ENCODE measurements at places on chromosomes 16 and 17.

DNA sequence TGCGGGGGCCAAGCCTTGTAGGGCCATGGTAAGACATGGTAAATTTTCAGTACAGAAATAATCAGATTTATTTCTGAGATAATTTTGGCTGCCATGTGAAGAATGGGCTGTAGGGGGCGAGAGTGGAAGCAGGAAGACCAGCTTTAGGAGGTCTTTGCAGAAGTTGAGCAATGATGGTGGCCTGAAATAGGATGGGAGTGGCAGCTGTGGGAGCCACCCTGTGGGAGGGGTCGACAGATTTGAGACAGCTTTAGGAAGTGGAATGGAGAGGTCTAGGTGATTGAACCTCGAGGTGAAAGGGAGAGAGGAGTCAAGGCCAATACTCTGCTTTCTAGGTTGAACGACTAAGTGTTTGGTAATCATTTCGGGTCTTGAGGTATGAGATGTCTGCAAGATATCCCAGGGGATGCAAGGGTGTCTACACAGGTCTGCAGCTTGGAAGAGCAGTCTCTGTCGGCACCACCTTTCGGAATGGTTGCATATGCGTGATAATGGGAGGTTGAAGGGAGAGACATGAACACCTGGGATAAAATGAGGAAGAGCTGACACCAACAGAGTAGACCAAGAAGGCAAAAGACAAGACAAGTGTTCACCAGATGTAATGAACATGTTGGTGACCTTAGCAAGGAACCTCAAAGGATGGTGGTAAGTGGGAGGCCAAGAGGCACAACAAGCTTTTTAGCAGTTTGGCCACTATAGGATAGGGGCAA is 4.2 kb upstream of the ATXN7L3 start:
- no peak for DNase-seq

DNA sequence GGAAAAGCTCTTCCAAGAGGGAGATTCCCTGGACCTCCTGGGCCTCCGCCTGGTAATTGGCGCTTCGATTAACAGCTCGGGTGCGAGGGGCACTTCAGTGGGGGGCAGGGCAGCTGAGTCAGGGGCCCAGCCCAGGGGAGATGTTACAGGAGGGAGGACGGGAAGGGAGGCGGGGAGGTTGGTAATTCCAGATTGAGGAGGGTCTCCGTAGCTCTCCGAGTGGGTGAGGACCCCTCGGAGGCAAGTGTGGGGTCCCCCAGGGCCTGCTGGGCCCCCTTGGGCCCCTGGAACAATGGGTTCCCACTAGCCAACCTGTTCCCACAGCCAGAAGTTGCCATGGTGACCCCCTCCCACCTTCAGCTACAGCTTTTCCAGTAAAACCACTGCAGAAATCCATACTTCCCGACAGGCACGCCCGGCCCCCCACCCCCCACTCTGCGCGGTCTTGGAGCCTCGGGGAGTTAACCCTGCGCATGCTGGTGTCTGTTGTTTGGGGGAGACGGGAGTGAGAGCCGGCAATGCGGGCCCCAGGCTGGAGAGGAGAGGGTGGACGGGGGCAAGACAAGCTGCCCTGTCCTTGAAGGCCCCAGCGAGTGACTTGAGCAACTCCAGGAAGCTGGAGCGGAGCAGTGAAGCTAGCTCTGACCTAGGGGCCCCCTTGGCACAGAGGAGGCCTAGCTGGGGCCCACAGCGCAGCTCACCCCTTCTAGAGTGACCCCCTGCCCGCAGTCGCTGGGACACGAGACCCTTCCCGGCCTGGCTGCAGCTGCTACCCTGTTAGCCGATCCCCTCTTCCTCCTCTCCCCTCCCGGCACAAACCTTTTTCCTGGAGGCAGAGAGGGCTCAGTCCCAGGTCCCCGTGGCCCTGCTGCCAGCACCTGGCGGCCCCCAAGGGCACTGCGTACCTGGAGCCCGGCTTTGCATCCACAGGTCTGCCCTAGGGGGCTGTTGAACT is 37.8 kb downstream of the TMEM235 start:
- DNase-seq: no peak

DNA sequence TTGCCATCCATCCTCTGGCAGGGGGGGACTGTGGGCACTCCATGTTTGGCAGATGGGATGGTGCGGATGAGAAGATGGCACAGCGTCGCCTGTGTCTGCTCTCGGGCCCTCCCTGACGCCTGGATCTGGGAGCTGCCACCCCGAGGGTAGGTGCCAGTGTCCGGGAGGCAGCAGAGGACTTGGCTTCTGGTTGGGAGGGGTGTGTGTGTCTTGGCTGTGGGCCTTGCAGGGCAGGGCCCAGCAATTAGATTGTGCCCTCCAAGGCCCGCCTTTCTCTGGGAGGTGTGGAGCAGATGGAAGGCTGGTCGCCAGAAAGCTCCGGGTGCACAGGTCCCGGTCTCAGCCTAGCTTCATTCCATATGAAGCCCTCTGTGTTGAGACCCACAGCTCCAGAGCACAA is 1.4 kb downstream of the RAP1GAP2 start:
- DNase-seq: no peak

- no peak for DNase-seq
Measured at GRCh38 chr16:9567666-9568065, 476.2 kb downstream of the HAPSTR1 start.

DNA sequence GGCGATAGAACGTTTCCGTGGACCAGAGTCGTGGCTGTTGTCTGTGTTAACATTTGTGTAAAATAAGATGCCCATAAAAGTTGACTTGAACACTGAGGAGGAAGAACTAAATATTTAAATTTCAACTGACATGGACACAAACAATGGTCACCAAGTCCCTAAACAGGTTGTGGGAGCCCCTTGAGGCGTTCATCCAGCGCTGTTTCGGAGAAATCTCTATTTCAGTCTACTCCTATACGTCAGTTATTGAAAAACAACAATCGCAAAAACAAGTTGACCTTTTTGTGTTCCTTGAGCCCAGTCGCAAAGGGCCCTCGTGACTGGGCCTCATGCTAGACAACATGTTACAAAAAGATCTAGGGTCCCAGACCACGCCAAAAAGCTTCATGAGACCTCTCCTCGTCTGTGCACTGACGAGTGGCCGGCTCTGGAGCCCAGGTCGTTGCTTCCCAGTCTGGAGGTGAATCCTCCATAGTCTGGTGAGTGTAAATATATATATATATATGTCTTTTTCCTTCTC is 439 bp upstream of the TMEM231 start:
- DNase-seq: no peak

DNA sequence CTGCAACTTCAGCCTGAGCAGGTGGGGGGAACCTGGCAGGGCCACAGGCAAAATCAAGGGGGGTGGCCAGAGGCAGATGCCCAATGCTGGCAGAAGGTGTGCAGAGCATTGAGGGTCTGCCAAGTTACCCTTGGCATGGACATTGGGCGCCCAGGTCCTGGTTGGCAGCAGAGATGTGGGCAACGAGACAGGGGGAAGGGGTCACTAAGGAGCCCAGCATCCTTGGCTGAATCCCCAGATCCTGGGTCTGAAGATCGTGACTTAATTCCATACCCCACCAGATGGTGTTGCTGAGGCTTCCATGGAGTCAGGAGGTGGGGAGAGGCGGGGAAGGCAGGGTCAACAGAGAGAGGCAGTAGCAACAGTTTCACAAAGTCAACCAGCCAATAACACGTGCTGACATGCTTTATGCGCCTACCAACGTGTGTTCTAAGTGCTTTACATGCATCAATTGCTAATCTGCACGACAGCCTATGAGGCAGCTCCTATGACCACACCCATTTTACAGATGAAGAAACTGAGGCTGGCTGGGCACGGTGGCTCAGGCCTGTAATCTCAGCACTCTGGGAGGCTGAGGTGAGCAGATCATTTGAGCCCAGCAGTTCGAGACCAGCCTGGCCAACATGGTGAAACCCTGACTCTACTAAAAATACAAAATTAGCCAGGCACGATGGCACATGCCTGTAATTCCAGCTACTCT is 83.3 kb downstream of the GSG1L start:
- DNase-seq: no peak

- no peak for DNase-seq
Measured at GRCh38 chr17:17379197-17379991, 76.2 kb downstream of the NT5M start.

DNA sequence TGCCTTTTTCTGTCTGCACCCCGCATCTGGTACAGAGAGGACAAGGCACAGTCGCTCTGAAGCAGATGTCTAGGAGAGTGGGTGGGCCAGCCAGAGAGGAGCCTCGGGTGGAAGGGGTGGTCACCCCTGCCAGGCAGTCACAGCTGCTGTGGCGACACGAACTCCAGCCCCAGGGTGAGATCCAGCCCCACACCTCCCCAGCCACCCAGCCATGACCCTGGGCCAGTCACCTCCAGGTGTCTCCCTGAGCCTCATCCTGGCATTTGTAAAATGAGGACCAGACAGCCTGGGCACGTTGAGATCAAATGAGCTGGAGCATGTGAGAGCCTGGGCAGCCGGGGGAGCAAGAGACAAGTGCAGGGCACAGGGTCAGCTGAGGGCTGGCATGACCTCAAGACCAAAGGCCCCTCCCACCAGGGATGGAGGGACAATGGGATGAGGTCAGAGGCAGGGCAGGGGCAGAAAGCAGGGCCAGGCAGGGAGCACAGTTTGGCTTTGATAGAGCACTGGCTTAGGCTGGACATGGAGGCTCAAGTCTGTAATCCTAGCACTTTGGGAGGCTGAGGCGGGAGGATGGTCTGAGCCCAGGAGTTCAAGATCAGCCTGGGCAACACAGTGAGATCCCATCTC is 7.7 kb downstream of the ADAM11 start:
- DNase-seq: no peak

GRCh38 chr17:75551266-75551665 is 25.8 kb downstream of the LLGL2 start:
- DNase-seq: no peak

DNA sequence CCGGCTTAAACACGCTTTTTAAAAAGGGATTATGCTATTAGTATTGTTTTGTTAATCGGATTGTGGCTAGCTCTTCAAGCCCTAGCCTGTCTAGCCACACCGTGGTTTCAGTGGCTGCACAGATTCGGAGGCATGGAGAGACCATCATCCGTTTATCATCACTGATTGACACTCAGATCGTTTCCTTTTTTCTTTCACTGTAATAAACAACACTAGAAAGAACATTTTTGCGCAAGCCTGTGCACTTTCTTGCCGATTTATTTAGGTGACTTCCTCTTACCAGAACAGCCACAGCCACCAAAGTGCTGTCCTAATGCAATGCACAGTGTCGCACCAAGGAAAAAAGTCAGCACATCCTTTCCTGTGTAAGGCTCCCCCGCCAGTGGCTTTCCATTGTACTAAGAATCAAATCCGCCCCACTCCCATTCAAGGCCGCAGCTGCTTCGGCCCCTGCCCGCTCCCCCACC is 78.2 kb downstream of the CRISPLD2 start:
- DNase-seq: no peak

DNA sequence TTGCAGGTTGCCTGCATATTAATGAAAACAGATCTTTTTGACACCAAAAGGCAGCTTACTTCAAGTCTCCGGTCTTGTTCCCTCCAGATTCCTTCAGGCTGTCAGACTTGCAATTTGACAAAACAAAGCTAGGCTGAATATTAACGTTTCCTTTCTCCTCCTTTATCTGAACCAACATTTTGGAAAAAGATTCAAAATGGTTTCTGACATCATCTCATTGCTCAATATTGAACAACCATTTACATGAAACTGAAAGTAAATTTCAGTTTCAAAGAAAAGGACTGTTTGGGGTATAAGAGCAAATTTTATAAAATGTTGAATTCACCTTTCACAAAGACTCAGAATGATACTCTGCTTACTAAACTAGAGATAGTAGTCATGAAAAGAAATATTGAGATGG is 521.8 kb downstream of the KCNJ2 start:
- no peak for DNase-seq

GRCh38 chr17:15475631-15476354 is 8.4 kb upstream of the CDRT4 start:
- no peak for DNase-seq

DNA sequence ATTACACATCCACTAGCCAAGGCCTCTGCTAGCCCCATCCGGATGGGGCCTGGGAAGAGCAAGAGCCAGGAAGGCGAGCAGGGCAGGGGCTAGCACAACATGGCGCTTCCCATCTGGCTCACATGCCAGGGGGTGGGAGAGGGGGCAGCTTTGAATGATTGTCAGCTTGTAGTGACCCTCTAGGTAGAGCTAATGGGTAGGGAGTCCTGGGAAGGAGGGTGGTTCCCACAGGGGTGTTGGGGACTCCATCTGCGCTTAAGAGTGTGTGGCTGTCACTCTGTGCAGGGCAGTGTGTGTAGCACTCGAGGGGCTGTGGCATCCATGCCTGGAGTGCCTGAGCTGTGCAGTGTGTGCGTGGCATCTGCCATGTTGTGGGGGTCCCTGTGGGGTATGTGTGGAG is 24.5 kb downstream of the ARHGAP23 start:
- no peak for DNase-seq

DNA sequence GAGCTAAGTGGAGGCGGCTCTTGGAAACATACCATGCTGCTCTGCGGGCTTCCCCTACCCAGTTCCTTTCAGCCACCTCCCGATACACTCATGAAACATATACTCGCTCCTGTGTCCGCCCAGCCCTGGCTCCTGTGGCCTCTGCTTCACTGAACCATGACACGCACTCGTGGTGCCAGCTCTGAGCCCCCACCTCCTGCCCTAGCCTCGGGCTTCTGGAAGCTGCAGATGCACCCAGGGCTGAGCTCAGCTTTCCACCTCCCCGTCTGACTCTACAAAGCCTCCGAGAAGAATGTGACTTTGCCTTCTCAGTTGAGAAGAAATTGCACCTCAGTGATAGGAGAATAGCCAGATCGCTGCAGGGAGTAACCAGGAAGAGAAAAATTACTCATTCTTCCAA is 11.0 kb downstream of the CALB2 start:
- no peak for DNase-seq

GRCh38 chr17:39473310-39473709 is 12.0 kb downstream of the CDK12 start:
- no peak for DNase-seq

GRCh38 chr16:79451196-79451816 is 149.2 kb downstream of the MAF start:
- no peak for DNase-seq

- no peak for DNase-seq
Measured at GRCh38 chr16:14071576-14072271, 605 bp downstream of the MRTFB start.

- no peak for DNase-seq
Measured at GRCh38 chr16:22890976-22891375, 77.0 kb downstream of the HS3ST2 start.

DNA sequence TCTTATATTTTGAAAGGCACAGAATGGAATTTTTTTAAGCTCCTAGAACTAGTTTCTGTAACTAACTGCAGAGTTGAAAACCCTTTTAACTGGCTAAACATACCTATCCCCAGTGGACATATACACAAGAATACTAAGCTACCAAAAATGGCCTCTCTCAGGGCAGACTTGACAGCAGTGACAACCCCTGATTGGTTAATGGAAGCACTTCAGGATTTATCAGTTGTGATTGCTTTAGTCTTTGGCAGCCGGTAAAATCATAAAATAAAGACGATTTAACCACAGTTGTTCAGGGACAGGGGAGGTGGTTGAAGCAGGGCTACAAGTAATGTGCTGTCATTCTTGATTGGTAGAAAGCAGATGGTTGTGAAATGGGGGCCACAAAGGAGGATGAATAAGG is 452.0 kb upstream of the SOX9 start:
- no peak for DNase-seq
